ENCODE measurements at places on chromosomes 3 and 15.

- no peak for DNase-seq
Observed at GRCh38 chr3:109678600-109678999, 341.3 kb upstream of the DPPA4 start.

GRCh38 chr3:44235604-44236484 lies 5.8 kb upstream of the TOPAZ1 start:
- DNase-seq = peak; percentile 81

DNA sequence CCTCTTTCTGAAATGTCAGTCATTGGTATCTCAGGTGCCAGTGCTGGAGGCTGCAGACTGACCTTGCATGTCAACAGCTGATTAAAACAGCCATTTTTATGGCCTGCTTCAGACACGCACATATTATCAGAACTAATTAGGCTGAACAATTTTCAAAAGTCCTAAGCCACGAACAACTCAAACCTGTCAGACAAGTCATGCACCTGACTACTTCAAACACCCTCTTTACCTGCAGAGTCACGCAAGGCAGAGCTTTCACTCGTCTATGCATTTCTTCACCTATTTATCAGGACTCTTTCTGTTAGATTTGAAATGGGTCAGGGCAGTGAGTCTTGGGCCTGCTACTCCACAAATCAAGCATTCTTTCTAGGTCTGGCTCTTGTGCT lies 26.7 kb downstream of the CLK3 start:
- DNase-seq = no peak

- no peak for DNase-seq
Observed at GRCh38 chr3:109396806-109397205, 59.5 kb upstream of the DPPA4 start.

GRCh38 chr3:168847291-168847883 lies 751.7 kb upstream of the GOLIM4 start:
- peak; percentile 78 for DNase-seq

DNA sequence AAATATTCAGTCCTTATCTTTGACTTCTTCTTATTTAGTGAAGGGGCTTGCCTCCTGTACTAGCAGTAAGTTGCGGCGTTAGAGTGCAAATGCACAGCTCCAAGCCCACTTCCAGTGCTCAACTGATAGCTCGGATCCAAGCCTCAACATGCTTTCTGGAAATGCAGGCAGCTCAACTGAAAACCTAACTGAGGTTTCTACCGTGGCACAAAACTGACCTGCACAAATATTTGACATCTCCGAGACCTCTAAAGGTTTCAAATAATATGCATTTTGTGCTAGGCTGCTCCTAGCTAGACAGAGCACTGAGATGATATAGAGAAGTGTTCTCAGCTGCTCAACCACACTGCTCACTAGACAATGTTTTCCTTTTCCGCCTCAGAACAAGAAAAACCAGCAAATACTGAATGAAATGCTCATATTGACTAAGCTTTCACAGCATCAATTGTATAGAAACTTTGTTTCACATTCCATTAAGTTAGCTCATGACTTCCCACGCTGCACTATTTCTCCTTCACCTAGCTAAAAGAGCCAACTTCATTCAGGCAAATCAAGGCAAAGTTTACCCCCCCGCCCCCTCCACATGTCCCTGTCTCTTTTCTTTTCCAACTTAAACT lies 822 bp downstream of the ZNF385D start:
- DNase-seq = peak; percentile 45

- no peak for DNase-seq
Observed at GRCh38 chr3:66297260-66297873, 76.6 kb downstream of the SLC25A26 start.

- DNase-seq = no peak
Observed at GRCh38 chr3:62318365-62318751, 55.0 kb downstream of the FEZF2 start.

DNA sequence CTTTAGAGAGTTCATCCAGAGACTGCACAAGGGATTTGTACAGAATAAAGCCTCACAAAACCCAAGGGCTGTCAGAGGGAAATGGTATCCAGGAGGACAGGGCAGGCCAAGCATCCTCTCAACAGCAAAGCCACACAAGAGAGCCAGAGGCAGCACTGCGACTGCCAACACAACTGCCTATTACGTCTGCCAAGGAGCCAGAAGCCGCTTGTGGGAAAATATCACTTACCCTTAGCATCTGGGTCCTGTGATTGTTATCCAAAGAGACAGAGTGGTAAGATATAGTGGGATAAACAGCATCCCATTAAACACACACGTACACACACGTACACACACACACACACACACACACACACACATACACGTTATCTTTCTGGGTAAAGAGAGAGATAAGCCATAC lies 618.3 kb upstream of the AGTR1 start:
- DNase-seq = no peak

DNA sequence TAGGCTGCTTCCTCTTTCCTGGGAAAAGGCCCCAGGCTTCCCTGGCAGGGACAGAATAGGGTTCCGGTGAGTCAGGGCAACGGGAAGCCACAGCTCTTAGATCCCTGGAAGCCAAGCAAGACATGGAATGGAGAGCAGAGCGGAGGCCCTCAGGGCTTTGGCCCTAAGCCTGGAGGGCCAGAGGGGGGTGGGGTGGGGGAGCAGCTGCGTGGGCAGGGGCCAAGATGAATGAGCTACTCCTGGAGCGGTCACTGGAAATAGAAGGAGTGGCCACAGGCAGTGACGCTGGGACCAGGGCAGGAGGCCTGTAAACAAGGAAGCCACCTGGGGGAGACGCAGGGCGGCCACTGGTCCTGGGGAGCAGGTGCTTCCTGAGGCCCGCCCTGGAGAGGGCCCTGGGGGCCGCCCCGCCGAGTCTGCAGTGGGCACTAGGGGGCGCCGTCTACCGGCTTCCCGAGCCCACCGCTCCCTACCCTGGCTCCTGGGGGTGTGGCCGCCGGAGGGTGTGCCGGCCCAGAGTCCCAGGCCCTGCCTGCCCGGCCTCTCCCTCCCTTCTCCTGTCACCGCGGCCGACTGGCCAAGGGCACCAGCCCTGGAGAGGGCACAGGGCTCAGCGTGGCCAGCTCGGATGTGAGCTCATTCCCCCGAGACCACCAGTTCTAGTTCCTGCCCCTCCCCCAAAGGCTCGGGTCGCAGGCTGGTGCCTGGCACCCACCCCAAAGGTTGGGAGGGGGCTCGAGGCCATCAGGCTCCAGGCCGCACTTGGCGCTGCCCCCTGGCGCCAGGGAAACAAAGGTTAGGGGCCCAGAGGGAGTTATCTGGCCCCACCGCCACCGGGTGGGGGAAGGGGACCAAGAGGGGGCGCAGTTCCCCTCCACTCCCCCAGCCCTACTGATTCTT lies 12.1 kb downstream of the VPS18 start:
- DNase-seq = peak; percentile 98

- DNase-seq = no peak
Observed at GRCh38 chr15:94075349-94075748, 156.0 kb upstream of the MCTP2 start.

DNA sequence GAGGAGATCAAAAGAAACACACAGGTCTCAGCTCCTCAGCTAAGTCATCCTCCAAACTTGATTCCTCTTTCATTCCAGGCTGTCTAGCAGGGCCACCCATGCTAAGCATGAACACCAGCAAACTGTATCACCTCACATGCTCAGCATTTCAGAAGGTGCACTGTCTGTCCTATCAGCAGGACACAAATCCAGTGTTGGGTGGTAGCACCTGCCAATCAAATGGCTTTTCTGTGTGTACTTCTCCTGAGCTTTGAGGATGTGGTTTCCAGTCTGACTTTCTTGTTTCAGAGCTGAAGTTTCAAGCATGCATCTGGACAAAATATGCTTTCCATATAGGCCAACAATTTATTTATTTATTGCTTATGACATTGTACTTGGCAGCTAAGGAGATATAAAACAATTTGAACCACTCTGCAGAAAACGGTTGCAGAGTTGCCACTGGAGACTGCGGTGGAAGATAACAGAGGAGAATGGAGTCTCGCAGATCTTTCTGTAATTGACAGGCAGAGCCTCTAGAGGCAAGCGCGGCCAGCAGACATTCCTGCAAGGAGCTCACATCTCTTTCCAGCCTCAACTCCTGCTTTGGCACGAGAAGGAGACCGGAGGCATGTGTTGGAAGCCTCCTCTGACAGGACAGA lies 167.1 kb upstream of the WNT5A start:
- no peak for DNase-seq

DNA sequence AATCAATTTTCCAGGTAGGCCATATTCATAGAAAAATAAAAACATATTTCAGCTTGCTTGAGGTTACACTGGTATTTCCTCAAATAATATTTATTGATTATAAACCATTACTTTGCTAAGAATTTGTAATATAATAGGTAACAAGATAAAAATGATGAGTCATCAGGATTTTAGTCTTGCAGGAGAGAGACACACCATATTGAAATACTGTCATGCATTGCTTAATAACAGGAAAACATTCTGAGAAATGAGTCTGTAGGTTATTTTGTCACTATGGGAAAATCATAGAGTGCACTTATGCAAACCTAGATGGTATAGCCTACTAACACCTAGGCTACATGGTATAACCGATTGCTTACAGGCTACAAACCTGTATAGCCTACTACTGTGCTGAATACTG lies 990.5 kb downstream of the OTOL1 start:
- peak; percentile 6 for DNase-seq

GRCh38 chr3:121231872-121232271 lies 313.9 kb downstream of the POLQ start:
- no peak for DNase-seq

DNA sequence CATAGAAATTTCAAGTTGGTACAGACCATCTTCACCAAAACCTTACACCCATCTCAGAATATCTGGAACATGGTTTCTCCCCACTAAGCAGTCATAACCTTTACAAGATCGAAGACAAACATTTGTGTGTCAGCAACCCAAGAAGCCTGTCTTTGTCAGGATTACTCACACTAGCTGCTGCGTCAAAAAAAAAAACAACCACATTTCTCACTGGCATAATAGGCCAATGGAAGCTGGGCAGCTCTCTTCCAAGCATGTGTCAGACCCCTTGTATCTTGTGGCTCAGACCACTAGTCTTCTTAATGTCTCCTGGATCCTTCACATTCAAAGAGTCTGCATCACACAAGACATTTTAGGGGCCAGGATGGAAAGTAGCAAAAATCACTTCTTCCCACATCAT lies 266.9 kb upstream of the IGF1R start:
- DNase-seq = no peak

DNA sequence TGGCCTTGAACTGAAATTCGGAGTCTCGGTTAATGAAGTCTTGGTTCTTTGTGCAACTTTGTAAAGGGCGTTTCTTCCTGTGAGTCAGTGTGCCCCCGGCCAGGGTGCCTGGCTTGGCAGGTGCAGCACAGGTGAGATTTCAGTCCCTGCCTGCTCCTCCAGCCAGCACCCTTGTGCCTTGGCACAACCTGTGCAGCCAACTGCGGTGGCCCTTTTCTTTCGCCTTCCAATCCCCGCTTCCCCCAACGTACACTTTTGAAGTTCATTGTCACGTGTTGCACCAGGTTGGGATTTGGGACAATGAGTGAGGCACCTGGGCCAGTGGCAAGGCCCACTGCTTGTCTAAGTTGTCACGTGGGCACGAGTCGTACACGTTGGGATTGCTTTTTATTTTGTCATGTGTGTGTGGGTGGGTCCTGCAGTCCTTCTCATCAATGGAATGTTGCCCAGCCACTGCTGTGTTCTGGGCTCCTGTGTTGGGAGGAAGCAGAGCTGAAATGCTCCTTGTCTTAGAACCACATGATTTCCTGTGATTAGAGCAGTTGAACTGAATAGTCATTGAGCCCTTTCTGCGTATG lies 242.9 kb upstream of the BHLHE40 start:
- DNase-seq = no peak

DNA sequence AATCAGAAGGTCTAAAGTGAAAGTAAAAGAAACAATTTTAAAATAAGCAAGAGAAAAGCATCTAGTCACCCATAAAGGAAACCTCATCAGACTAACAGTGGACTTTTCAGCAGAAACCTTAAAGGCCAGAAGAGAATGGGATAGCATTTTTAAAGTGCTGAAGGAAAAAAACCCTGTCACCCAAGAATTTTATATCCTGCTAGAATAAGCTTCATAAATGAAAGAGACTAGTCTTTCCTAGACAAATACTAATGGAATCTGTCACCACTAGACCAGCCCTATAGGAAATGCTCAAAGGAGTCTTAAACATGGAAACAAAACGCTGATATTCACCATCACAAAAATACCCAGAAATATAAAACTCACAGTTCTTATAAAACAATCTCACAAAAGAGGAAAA lies 46.9 kb downstream of the TAMM41 start:
- no peak for DNase-seq

DNA sequence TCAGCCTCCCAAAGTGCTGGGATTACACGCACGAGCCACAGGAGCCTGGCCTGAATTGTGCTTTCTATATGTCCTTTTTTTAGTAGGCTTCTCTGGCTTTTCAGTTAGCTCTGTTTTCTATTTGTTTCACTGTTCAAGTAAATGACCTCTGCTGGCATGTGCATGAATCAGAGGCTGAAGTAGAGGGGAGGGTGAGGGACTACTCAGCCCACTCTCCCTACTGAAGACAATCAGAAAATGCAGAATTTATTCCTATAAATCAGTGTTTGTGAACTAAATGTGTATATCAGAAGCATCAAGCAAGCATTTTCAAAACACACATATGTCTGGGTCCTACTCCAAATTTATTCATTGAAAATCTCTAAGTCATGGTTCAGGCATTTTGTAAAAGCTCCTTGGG lies 45.0 kb downstream of the ZMAT3 start:
- DNase-seq = peak; percentile 19

DNA sequence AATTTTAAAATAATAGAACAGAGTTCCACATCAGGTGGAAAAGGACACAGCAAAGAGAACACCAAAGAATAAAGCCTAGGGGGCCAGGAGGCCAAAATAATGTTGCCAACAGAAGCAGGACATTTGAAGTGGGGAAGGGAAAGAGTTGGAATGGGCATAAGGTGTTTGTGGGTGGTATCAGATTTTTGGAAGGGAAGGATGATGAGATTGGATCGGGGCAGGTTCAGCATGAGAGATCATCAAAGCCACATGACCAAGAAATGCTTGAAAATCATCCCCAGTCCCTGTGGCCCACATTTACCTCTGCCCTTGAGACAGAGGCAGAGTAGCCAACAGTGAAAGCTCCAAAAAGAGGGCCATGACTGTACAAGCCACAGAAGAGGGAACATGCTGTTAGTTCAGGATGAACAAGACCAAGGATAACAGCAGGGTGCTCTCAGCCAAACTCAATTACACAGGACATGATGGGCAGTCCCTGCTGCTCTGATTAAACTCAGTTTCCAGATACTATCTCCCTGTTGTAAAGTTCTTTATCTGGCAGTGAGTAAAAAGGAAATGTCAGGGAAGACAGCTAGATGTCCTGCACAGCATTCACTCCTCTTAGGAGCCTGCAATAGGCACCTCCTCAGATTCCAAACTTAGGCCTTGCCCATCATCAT lies 32.5 kb downstream of the RAB27A start:
- no peak for DNase-seq

- DNase-seq = no peak
Observed at GRCh38 chr3:194243172-194243837, 107.4 kb downstream of the HES1 start.

GRCh38 chr3:185320949-185321348 lies 42.0 kb upstream of the MAP3K13 start:
- DNase-seq = no peak
